ENCODE measurements at places on chromosomes 5 and 9.
A peak's percentile ranks its signal among the peaks of the same experiment; 100 is the strongest.

DNA sequence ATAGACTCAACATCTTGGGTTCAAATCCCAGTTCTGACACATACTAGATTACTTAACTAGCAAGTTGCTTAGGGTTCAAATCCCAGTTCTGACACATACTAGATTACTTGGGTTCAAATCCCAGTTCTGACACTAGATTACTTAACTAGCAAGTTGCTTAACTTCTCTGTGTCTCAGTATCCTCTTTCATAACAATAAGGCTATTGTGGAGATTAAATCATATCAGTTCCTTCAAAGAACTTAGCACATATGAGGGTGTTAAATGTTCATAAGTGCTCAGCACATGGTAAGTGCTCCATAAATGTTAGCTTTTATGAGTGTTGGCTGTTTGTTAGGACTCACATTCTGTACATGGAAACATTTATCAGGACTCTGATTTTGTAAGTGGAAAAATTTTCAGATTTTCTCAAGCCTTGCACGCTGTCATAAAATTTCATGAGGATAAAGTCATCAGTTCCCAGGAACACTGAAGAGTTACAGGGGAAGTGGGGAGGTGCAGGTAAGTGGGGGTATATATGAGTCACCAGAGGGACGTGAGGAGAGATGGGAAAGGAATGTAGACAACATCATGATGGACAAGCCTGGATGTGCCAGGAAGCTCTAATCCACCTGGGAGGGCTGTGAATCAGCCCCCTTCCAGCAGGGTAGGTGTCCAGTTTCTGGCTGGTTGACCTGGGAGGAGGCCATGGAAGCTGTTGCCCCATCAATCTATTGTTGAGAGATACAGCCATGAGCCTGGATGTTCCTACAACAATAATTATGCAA is 532.2 kb upstream of the WWC1 start:
- no peak for DNase-seq

DNA sequence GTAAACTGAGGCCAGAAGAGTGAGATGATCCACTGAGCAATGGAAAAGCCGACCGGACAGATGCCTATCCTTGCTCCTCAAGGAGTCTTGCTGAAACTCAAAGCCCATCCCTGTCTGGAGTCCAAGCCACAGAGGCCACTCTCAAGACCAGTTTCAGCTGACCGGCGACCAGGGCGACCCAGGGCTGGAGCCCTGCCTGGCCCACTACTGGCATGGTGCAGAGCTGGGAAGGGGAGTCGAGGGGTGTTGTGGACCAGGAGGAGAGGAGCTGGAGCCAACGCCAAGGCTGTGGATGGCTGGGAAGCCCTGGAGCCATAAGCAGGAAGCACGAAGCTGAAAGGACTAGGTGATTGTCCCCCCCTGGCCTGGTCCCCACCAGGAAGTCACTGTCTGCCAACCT is 22.1 kb downstream of the FAM163B start:
- no peak for DNase-seq

DNA sequence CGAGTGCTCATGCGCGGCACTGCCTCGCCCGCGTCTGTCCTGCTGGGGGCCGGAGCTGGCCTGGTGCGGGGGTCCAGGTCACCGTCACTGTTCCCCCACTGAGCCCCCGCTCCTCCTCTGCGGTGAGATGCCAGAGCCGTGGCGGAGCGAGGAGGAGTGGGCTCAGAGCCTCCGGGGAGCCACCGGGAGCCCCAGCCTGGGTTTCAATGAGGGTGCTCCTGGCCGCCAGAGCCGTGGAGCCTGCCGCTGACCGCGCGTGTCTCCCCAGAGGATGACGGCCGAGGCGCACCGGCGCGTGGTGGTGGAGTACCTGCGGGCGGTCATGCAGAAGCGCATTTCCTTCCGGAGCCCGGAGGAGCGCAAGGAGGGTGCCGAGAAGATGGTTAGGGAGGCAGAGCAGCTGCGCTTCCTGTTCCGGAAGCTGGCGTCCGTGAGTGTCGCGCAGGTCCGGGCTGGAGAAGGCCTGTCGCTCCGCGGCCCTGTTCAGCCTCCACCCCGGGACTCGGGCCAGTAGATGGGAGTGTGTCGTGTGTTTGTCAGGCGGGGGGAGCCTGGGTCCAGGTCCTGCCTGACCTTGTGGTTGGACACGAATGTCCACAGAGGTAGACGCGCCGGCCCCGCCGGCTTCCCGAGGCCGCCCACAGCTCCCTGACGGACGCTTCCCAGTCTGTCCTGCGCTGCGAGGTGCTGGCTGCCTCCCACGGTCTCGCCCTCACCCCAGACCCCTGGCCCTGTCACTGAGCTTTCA is 22.0 kb downstream of the EXOC3 start:
- DNase-seq, result no peak

DNA sequence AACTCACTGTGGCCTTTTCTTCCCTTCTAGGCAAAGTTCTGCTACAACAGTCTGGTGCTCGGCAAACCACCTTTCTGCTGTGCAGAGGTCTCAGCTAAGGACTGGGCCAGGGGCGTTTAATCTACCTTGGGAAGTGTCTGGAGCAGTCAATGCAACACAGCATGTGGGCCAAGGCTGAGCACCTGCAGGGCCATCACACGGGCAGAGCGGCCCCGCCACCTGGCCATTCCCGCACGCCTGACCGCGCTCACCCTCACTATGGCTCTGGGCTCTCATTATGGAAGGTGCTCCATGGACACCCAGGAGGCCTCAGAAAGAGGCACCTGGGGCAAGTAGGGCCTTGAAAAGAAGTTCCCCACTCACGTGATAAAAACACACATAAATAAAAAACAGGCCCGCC is 65.7 kb upstream of the TBC1D9B start:
- no peak for DNase-seq

- DNase-seq, result peak; percentile 92
These were observed at the start of gene DIAPH1 for GRCh38 chr5:141618804-141619554. DIAPH1 (minus strand) TSS chr5:141619000; CDS start chr5:141618914, 86 bp downstream.

DNA sequence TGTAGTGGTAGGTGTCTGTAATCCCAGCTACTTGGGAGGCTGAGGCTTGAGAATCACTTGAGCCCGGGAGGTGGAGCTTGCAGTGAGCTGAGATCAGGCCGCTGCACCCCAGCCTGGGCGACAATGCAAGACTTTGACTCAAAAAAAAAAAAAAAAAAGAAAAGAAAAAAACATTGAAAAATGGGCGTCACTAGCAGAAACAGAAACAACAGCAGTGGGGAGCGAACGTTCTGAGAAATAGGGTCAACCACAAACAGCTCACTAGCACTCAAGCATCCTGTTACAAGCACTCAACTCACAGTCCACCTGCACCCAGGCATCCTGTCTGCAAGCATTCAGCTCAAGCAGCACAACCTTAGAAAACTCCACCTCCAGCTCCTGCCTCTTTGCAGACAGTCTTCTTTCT is 17.2 kb downstream of the TRIM14 start:
- DNase-seq, result no peak

- peak; percentile 44 for DNase-seq
These were observed 55.2 kb upstream of the SHISAL2B start for GRCh38 chr5:64634997-64635686.

GRCh38 chr9:98573749-98574278 is 134.9 kb downstream of the GABBR2 start:
- no peak for DNase-seq

DNA sequence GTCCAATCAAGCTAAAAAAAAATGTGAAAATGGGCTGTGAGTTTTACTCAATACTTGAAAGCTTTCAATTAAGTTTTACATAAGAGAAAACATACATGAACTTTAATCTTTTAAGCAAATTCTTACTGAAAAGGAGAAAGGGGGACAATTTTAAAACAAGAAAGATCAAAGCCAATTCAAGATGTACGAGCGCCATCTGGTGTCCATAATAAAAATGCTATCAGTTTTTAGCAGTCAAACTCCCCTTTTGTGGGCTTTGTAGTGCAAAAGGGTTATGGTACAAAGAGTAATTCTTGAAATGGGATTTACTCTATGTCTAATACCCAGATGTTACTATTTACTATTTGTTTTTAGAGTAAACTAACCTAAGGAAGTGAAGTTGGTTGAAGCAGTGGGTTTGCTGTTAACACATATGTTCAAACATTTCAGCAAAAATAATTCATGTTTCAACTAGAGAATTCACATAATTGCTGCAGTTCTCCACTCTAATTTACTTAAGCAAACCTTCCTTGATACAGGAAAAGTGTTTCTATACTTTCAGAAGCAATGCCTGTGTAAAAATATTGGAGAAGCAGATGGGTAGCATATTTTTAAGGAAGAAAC is 228.2 kb upstream of the TYRP1 start:
- DNase-seq, result peak; percentile 36

GRCh38 chr5:146888351-146888978 is 9.9 kb upstream of the PPP2R2B start:
- no peak for DNase-seq

GRCh38 chr9:31030741-31031202 is 1353.7 kb upstream of the ACO1 start:
- no peak for DNase-seq

- DNase-seq, result no peak
These were observed 53.0 kb downstream of the UBE2QL1 start for GRCh38 chr5:6501701-6502100.

- DNase-seq, result peak; percentile 96
These were observed 22.7 kb upstream of the LECT2 start for GRCh38 chr5:135977375-135977928.

- DNase-seq, result no peak
These were observed 54.7 kb downstream of the ESM1 start for GRCh38 chr5:54930736-54931135.

DNA sequence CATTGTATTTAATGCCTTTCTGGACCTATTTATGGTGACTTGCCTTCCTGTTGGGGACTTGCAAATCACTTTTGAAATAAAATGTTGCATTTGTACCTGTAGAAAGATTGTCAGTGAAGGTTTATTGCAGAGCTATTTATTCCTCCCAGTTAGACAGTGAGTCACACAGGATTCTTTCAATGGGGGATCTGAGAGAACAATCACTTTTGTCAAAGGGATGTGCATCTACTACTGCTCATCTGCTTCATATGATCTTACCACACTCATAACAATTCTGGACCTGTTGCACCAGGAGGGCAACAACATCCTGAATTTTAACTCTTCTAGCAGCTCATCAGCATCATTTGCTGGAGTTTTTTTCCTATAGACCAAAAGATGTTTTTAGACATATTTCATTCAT is 66.8 kb downstream of the FBXL7 start:
- no peak for DNase-seq

- DNase-seq, result no peak
These were observed 7.2 kb downstream of the CDC37L1 start for GRCh38 chr9:4686584-4686983.

GRCh38 chr5:34028349-34028748 is 14.7 kb downstream of the C1QTNF3 start:
- no peak for DNase-seq

DNA sequence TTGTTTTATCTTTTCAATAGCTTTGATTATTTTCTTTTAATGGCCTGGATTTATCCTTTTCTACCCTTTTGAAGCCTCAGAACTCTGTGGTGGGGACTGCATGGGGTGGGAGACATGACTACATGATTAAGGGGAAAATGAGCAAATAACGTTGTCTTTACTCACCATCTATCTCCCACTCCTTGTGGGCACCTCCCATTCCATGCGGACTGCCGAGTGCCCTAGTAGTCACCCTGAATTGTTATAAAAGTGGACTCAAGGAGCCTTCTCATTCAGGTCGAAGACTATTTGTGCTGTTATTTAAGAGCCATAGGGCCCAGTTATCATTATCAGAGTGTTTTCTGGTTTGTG is 281.8 kb downstream of the MLLT3 start:
- DNase-seq, result no peak

GRCh38 chr9:27151693-27152404 is 42.8 kb downstream of the TEK start:
- no peak for DNase-seq

GRCh38 chr5:54630738-54631359 is 113.3 kb downstream of the SNX18 start:
- no peak for DNase-seq

GRCh38 chr5:151695464-151695863 is 8.7 kb upstream of the SPARC start:
- no peak for DNase-seq

DNA sequence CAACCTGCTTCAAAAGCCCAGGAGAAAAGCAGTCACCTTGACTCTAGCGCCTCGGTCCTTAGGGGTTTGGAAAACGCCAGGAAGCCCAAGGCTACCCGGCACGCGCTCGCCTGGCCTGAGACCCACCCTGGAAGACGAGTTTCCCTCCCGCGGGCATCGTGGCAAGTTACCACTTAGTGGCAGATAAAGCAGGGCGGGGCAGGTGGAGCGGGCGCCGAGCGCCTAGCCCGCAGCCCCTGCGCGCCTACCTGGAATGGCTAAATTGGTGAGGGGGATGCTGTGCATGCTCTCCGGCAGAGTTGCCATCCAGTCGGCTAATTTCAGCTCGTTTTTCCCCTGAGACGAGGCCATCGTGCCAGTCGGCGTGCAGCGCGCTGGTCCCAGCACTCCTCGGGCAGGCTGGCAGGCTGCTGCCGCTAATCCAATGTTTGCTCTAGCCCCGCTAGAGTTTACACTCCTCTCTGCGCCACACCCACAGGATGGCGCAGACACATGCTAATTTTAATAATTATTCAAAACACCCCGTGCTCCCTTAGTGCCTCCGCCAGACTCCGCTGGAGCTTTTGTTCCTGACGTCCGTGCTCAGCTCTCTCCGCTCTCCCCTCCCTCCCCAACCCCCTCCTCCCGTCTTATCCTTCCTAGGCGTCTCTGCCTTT is at the start of gene PLCXD3:
TSS of gene PLCXD3 (minus strand) at position 426 of the 656 bp plus-strand sequence. CDS start at position 351, 75 bp downstream.
- no peak for DNase-seq

DNA sequence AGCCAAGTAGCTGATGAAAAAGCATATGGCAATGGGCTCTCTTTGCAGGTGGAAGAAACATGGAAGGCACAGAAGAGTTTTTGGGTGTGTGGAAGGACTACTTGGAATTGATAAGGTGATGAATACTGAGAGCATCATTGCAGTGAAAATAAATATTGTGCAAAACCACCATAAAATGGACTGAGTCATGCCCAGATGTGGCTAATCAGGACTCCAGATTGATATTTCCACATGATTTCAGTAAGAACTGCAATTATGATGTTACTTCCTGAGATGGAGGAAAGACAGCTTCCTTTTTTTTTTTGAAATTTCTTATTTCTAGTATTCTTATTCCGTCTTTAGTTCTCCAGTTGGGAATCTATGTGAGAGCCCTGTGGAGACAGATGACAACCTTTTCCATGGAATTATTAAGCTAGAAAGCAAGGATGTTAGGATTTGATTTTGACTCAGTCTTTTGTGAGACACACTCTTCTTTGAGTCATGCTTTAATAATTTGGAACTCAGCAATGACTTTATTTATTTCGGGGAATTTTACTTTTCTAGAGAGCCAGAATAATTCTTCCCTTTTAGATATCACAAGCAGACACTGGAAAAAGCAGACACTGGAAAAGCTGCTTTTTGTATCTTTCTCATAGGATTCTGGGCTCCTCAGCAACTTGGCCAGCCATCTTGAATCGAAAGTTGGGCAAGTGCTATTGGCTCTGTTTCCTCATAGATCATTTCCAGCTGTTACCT is 94.2 kb upstream of the VCAN start:
- peak; percentile 22 for DNase-seq

GRCh38 chr5:145111420-145111819 is 723.7 kb downstream of the PRELID2 start:
- no peak for DNase-seq

DNA sequence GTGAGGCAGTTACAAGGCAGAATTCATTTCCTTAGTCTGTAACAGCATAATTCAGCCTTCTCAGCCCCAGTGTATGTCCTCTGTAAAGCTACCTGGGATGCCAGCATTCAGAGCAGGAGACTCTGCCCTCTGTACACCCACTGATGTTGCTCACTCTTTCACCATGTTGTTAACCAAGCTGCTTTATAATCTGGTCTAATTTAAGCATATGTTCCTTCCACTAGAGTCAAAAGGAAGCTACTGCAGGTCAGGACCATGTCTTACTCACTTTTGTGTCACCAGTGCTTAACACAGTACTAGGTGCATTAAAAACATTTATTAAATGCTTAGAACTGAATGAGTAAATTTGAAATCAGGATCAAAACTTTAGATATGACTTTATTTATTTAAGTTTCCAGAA is 185.6 kb downstream of the FBXL17 start:
- DNase-seq, result no peak

All from suppressor macrophage treated with lipopolysaccharide for 1 hour (primary cell).